ENCODE measurements at places on chromosomes 12 and 14.

DNA sequence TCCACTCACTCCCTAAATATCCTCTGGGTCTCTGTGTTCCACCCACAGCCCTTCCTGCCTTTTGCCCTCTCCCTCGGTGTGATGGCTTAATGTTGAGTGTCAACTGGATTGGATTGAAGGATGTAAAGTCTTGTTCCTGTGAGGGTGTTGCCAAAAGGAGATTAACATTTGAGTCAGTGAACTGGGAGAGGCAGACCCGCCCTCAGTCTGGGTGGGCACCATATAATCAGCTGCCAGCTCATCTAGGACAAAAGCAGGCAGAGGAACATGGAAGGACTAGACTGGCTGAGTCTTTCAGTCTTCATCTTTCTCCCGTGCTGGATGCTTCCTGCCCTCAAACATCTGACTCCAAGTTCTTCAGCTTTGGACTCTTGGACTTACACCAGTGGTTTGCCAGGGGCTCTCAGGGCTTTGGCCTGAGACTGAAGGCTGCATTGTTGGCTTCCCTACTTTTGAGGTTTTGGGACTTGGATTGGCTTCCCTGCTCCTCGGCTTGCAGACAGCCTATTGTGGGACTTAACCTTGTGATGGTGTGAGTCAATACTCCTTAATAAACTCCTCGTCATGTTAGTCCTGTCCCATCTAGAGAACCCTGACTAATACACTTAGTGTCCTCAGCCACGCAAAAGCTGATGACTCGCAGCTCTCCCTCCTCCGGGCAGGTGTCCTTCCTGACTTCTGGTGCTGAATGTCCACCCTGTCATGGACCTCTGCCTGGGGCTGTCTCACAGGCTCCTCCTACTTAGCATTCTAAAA, 5.9 kb downstream of the DGLUCY start:
- DNase-seq = no peak

DNA sequence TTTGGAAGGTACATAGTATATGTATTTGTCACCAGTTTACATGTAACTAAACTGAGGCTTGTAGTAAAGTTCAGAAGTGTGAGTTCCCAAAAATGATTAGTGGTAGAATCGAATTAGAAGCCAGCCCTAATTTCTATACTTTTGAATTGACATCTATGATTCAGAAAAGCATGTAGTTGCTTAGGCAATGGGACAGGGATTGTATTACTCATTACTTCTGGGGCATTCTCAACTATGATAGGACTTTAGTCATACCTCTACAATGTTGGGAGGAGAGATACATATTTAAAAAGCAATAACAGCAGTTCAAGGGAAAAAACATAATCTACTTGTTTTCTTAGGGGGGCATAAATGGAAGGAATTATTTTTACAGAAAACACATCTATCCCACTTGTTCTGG, 277.9 kb upstream of the E2F7 start:
- DNase-seq = no peak

DNA sequence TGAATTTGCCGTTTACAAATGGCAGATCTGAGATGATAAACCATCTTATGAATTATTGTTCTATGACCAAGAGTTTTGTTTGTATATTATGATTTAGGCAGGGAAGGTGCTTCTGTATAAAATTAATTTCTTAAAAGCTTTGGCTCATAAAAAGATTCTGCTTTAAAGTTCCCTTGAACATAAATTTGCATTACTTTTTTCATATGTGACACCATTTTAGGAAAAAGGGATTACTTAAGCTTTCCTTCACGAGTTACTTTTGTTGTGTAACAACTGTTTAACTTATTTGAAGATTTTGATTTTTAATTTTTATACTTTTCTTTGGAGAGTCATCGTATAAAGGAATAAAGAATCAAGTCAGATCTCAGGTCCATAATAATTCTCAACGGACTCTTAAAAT, 3.3 kb downstream of the ETNK1 start:
- DNase-seq = no peak

DNA sequence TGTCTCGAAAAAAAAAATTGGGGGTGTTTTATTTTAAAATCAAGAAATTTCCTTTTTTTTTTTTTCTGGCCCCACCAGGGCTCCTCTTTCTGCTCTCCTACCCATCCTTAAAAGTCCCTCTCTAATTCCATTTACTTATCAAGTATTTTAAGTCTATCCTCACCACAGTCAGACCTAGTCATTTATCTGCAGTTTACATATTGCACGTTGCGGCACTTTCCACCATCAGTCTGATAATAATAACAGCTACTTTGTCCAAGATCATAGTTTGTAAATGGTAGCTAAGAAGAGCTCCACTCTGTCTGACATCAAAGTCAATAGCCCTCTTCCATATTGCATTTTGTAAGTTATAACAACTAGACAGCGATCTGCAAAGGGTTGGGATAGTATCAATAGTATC, 23.6 kb upstream of the CAND1 start:
- no peak for DNase-seq

- no peak for DNase-seq
These were observed 47.7 kb upstream of the CPM start for GRCh38 chr12:68980476-68981212.

DNA sequence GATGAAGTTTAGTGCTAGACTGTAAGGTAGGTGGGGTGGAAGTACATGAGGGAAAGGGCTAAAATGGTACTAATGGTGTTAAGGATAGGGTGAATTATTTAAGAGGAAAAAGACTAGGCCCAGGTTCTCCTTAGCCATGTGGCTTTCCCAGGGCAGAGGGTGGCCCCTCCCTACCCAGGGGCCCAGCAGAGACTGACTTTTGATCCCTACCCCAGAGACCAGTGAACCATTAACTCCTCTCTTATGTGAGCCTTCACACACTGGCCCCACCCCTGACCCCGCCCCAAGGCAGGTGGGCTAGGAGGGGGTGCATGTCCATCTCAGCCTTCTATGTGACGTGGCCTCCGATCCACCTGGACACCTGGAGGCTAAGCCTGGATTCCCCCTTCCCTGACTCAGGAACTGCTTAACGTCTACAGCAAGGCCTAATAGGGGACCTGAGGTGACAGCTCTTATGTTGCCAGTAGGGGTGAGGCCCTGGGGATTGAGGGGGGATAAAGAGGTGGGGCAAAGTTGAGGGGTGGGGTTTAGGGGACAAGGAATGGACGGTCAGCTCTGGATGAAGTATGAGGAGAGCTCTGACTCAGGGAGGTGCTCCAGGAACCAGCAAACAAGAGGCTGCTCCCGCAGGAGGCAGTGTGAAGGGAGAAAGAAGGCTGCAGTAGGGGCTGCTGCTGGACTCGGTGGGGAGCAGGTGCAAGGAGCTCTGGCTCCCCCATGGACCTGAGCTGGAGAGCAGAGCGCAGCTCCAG, 757 bp downstream of the SLC39A5 start:
- no peak for DNase-seq

- no peak for DNase-seq
These were observed 20.2 kb downstream of the HEATR5A start for GRCh38 chr14:31400031-31400638.

Data from coronary artery (tissue), 2 donors.